Cardiac muscle cell (in vitro differentiated cells and primary cell): ENCODE measurements at places on chromosomes 5 and 9. TPM values are rescaled to one million over a fixed set of nuclear protein-coding genes. Genes with fewer than 3 reads are reported as not detected.

The MCIDAS gene
- not detected in 2 replicates for total RNA-seq

DNA sequence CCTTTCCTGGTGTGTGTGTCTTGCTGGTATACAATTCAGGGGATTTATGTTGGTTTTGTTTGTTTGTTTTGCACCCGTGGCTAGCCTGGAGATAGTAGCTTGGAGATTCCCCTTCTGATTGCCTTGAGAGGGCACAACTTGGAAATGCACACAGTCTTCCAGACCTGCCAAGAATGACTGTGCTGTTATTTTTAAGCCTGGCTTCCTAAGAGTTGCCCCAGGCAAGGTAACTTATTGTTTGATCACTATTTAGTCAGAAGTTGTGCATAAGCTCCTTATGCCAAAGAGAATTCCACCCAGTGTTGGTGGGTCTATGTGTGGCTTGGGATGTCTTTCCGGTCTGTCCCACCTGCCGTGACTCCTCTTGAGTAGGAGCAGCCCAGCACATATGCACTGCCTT, 421.9 kb upstream of the KCNN2 start:
- no peak for DNase-seq

DNA sequence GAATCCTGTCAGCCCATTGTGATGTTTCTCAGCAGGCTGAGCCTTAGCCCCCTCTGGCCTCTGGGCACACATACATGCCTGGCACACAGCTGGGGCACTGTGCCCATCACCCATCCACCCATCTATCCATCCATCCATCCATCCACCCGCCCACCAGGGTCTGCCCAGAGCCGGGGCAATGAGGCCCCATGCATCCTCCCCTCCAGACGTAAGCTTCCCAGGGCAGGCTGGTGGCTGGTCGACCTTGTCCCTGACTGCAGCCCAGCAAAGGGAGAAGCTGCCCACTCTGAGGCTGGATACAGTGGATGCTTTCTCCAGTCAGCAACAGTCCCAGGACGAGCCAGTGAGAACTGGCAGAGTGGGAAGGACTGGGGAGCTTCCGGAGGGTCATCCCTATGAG, 21.1 kb upstream of the SLC25A51 start:
- no peak for DNase-seq

The CCNH gene
- 50.9 and 72.2 TPM in 2 replicates for total RNA-seq

DNA sequence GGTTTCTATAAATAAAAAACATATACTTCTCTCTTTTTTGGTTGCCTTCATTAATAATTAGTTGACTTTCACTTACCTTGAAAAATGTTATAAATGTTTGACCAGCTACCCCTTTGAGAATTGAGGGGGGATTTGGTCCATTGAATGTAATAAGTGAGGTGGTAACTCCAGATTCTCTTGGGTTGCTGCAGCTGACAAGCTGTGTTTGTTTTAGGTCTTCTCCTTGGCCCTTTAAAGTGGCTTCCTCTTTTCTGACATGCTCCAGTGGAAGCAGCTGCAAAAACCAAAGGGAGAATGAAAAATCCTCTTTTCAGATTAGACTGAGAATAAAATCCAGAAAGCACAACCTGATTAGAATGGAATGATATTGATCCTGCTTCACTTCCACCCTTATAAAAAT, 410.5 kb downstream of the TMEM38B start:
- no peak for DNase-seq

GRCh38 chr9:119349351-119349825, 19.8 kb downstream of the BRINP1 start:
- peak; percentile 62 for DNase-seq

DNA sequence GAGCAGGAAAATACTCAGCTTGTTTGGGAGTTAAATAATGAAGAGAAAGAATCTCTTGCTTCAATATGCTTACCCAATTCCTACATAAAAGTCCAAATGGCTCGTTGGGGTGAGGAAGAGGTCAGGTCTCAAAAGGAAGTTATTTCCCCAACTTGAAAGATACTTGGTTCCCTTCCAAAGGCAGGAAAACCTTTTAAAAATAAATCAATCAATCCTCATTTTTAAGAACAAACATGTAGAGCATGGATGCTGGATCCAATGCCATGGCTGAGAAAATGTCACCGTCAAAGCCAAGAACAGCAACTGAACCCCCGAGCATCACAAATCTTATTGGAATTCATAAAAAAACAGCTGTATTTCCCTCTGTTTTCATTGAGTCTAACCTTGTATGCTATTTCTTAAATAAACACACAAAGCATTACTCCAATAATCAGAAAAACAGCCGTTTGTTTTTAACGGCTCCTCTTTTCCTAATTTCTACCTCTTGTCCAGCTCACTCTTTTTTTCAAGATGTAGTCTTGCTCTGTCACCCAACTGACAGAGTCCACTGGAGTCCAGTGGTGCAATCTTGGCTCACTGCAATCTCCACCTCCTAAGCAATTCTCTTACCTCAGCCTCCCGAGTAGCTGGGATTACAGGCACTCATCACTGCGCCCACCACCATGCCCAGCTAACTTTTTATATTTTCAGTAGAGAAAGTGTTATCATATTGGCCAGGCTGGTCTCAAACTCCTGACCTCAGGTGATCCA, 140.7 kb downstream of the GNA14 start:
- no peak for DNase-seq

GRCh38 chr5:69454460-69455249, 37.9 kb upstream of the OCLN start:
- no peak for DNase-seq

The MEIKIN gene
- total RNA-seq = not detected in 2 replicates

GRCh38 chr5:52579391-52579790, 208.3 kb upstream of the ITGA1 start:
- no peak for DNase-seq

DNA sequence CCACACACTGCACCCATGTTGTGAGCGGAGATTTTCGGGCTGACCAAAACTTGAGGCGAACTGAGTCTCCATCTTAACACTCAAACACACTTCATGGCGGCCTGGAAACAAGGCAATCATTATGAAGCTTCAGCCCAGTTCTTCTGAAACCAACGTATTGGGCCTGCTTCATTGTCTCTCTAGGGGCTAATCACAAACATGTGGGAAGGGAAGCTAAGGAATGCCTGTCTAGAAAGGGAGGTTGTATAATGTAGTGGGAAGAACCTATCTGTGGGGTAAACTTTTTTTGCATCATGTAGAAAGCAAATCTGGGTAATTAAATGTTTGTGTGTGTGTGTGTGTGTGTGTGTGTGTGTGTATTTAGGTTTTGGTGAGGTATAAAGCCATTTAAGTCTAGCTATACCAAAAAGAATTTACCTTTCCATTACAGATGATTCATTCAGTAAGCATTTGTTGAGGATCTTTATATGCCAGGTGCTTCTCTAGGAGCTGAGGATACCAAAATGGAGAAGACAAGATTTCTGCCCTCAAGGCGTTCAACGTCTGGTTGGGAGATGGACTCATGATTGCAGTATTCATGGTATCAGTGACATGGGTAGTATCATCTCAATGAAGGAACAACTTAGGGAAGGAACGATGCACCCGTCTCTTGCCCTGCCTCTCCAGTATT, 29.4 kb downstream of the SLC1A3 start:
- DNase-seq = no peak

GRCh38 chr5:78659714-78660113, 11.1 kb upstream of the LHFPL2 start:
- no peak for DNase-seq

- DNase-seq = no peak
Observed at GRCh38 chr9:86774116-86774515, 173.2 kb downstream of the GAS1 start.

DNA sequence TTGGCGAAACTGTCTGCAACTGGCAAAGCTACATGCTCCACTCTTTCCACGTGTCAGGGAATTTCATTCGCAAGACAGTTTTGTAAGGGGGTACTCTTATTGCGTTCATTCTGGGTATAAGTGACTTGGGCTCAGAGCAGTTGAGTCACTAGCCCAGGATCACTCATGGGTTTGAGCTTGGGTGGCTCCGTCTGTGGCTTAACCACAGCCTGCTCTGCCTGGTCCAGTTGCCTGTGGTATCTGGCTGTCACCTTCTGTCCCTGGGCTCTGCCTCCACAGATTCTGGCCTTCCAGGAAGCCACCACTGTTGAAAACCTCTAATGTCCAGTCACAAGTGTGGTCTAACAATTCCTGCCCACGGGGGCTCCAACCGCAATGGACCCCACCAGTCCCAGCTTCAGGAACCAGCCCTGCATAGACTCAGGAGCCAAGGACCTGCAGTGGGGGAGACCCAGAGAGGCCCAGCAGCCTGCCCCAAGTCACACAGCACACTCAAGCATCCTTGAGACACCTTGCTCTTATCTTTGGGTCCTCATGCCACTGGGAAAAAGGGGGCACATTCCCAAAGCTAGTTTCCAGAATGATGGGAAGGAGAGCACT, 10.4 kb downstream of the KIF12 start:
- no peak for DNase-seq

GRCh38 chr9:79383096-79383495, 188.7 kb upstream of the TLE4 start:
- no peak for DNase-seq

DNA sequence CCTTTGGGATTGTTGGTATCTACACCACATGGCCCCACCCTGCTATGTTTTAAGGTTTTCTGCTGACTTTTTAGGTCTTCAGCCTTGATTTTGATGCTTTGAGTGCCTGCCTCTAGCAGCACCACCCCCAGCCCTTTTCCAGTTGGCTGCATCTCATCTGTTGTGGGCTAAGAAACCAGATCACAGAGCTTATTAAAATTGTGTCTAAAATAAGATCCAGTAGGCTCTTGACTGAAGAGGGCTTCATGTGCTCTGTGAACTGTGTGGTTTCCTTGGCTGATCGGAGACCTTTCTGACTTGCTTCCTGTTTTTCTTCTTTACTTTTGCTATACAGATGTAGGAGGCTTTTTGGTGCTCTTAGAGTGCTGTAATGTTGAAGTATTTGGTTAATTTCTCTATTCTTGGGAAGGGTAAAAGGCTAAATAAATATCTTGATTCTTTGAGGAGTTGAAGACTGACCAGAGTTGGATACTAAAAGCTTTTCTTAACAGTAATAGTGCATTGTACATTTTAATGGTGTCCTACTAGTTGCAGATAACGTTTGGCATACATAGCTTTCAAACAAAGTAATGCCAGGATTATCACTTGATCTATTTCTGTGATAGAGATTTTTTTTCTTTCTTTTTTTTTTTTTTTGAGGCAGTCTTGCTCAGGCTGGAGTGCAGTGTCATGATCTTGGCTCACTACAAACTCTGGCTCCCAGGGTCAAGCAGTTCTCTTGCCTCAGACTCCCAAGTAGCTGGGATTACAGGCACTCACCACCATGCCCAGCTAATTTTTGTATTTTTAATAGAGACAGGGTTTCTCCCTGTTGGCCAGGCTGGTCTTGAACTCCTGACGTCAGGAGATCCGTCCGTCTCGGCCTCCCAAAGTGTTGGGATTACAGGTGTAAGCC, 4.5 kb downstream of the UBE2D2 start:
- peak; percentile 52 for DNase-seq

The SPIN1 gene
- 59.0 and 67.5 TPM in 2 replicates for total RNA-seq

- DNase-seq = peak; percentile 30
Observed at GRCh38 chr5:18281947-18282581, 647.8 kb downstream of the TAF11L14 start.

The MYMK gene
- not detected in 2 replicates for total RNA-seq

The OR2V1 gene
- not detected in 2 replicates for total RNA-seq

DNA sequence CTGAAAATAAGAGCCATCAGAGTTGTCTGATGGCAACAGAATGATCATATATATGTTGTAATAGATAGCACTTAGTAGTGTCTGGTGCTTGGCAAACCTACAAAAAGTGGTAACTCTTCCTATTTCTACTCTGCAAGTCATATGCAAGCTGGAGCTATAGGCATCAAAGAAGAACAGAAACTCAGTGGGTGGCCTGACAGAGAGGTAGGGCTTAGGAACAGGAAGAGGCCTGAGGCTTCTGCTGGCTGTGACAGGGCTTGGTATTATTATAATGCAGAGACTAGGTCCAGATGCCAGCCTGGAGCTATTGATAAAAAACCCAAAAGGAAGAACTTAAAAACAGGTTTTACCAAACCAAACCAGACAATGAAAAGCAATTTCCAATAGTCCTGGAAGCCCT, 4.4 kb upstream of the DIAPH1 start:
- no peak for DNase-seq
